NCI-H1694 (cell line): ENCODE measurements at places on chromosomes 4 and X.

- no peak for DNase-seq
Observed at GRCh38 chr4:44872246-44872645, 145.9 kb upstream of the GNPDA2 start.

GRCh38 chrX:98067611-98068010, 1183.9 kb downstream of the RPA4 start:
- DNase-seq = no peak

DNA sequence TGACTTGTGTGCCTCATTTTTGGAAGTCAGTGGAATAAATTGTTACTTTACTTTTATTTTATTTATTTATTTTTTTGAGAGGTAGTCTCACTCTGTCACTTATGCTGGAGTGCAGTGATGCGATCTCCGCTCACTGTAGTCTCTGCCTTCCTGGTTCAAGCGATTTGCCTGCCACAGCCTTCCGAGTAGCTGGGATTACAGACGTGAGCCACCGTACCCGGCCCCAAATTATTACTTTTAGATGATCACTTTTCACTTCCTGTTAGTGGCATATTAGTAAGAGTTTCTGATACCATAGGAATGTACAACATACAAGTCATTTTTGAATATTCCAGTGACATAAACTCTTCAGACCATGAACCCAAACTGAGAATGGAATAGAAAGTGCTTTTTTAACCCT, 611.0 kb upstream of the MAGEB2 start:
- no peak for DNase-seq

- DNase-seq = peak; percentile 86
Observed at GRCh38 chr4:140158365-140159030, 4.5 kb upstream of the MAML3 start.

DNA sequence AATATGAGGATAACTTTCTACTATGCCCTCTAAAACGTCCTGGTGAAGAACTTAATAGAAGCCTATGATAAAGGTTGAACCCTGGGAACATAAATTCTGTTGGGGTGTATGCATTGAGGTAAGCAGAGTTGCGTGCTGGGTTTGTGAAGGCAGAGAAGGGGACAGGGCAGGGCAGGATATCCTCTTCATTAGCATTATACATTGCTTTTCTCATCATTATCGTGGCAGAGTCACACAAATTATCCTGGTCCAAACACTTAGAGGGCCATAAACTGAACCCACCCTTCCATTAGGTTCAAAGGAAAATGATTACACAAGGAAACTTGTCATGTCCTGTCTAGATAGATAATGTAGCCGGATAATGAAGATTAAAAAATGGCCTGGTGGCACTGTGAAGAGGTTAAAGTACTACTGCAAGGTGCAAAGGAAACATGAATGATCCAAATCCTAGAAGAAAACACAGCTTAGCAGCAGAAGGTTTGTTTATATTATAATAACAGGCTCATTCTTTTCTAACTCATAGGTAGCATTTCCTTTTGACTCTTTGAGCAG, 189.1 kb downstream of the SPCS3 start:
- no peak for DNase-seq
